ENCODE measurements at places on chromosomes 2 and 18.

DNA sequence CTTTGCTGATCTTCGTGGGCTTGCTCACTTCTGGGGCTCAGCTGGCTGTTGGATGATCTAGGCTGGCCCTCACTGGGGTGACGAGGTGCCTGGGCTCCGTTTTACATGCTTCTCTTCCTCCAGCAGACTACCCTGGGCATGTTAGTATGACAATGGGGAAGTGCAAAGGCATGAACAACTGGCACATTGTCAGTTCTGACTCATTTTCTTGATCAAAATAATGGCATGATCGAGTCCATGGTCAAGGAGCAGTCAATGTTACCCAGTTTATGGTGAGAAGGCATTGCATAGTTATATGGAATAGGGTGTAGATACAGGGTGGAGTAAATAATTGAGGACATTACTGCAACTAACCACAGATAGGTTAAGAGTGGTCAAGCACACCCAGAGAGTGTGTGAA is 10.0 kb upstream of the UPP2 start:
- no peak for DNase-seq

- DNase-seq: no peak
Observed at GRCh38 chr2:217800433-217801114, 202.2 kb downstream of the TNS1 start.

GRCh38 chr2:10507106-10507505 is 59.0 kb upstream of the ODC1 start:
- no peak for DNase-seq

GRCh38 chr2:85235281-85235680 is 92.5 kb downstream of the TGOLN2 start:
- no peak for DNase-seq

GRCh38 chr2:237403024-237403882 is 10.7 kb downstream of the COL6A3 start:
- no peak for DNase-seq

GRCh38 chr18:60246606-60247005 is 126.0 kb downstream of the MC4R start:
- DNase-seq: no peak

- DNase-seq: no peak
Observed at GRCh38 chr18:75538727-75539126, 111.2 kb upstream of the SMIM21 start.

- DNase-seq: no peak
Observed at GRCh38 chr18:27652480-27653121, 467.5 kb upstream of the CHST9 start.

GRCh38 chr2:3290655-3291054 is 87.0 kb downstream of the EIPR1 start:
- DNase-seq: no peak

- no peak for DNase-seq
Observed at GRCh38 chr2:240183875-240184590, 43.6 kb upstream of the OTOS start.

- DNase-seq: no peak
Observed at GRCh38 chr2:238433300-238433915, 6.7 kb downstream of the ASB1 start.

GRCh38 chr2:104703669-104704068 is 150.2 kb upstream of the POU3F3 start:
- no peak for DNase-seq

GRCh38 chr18:37316468-37316867 is 249.1 kb downstream of the CELF4 start:
- DNase-seq: no peak

GRCh38 chr2:32755666-32756065 is 127.8 kb downstream of the TTC27 start:
- DNase-seq: no peak

DNA sequence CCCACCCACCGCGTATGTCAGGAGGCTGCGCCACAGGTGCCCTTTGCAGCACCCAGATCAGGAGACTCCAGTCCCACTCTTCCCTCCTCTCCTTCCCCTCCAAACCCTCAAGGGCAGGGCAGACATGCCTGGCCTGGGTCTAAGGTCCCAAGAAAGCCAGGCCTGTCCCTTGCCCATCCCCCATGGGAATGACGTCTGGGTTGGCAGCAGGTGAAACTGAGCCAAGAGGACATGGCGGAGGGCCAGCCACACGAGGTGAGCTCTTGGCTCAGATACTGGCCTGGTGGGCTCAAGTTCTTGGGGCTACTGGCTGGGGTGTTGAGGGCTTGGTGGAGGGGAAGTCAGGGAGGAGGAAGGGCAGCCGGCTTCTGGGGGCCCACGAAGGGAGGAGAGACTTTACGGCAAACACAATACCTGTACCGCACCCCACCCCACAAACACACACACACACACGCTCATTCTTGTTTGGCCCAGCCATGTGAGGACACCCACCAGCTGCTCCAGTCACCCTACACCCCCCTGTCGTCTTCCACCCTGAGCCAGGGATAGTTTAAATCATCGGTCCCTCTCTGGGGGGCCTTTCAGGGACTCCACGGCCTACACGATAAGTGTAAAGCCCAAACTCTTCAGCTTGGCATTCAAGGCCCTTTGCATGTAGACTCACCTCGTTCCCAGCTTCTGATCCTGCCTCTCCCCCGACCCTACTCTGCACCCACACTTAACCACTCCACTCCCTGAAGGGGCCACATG is 24.1 kb upstream of the TNS1 start:
- DNase-seq: no peak

- DNase-seq: no peak
Observed at GRCh38 chr2:27445155-27445554, 3.0 kb downstream of the KRTCAP3 start.

GRCh38 chr18:49061239-49061990 is 110.7 kb upstream of the SMAD7 start:
- no peak for DNase-seq

DNA sequence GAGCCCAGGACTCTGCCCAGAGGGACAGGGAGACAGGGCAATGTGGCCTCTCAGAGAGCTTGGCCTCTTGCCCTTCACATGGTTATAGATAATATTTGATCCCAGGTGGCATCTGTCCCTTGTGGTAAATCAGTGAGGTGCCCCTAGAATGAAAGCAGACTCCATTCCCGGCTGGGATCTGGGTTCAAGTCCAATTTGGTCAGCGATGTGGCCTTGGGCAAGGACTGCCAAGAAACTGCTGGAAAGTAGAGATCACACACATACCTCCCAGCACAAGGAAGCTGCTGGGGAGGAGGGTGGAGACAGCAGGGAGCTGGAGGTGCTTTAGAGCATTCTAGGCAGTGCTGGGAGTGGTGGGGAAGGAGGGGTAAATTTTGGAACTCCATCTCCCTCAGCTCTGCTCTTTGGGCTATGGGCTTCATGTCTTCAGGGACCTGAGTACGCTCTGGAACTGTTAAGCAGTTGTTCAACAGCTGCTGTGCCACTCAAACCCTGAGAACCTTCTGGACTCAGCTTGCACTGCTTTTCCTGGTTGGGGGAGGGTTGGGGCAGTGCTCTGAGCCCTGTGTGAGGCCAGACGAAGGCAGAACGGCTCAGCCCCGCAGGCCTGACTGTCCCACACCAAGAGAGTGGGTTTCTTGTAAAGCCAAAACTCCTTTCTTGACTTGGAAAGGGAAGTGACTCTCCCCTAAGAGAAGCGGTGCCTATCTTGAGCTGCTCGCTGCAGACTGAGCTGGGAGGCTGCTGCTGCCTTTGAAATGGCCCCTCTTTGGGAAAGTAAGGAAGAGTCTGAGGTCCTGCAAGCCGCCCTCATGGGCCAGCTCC is 23.0 kb downstream of the INPP5D start:
- DNase-seq: no peak

GRCh38 chr2:104871972-104872865 is 18.3 kb downstream of the POU3F3 start:
- no peak for DNase-seq

DNA sequence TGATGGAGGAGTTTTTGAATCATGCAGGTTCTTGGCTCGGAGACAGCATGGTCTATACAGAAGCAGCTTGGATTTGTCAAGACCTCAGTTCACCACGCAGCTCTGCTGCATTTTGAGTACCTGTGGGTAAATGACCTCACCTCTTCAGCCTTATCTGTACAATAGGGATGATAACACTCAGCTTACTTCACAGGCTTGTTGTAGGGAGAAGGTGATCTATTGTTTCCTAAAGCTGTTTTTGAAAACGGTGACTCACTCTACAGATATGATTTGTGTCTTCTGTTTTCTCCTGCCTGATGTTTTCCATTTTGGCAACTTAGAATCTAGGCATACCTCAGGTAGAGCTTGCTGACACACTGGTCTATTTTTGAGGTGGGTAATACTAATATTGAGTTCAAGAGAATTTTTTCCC is 80.3 kb downstream of the FMNL2 start:
- DNase-seq: peak; percentile 2

- no peak for DNase-seq
Observed at GRCh38 chr2:208479342-208479741, 72.8 kb downstream of the PTH2R start.

DNA sequence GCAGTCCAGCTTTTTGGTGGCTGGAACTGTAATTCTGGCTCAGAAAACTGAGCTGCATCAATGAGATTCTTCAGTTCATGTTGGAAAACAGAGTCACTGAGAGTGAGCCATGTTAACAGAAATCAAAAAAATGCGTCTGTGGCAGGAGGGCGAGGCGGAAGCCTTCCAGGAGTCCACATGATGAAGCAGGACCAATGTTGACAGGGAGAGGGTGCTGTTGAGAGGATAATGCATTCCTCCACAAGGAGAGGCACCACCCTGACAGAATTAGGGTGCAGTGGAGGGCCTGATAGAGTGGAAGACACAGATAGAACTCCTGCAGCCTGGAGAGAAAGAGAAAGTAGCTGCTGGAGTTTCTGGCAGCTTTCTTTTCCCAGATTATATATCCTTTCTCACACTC is 111.5 kb downstream of the MGAT5 start:
- DNase-seq: no peak

DNA sequence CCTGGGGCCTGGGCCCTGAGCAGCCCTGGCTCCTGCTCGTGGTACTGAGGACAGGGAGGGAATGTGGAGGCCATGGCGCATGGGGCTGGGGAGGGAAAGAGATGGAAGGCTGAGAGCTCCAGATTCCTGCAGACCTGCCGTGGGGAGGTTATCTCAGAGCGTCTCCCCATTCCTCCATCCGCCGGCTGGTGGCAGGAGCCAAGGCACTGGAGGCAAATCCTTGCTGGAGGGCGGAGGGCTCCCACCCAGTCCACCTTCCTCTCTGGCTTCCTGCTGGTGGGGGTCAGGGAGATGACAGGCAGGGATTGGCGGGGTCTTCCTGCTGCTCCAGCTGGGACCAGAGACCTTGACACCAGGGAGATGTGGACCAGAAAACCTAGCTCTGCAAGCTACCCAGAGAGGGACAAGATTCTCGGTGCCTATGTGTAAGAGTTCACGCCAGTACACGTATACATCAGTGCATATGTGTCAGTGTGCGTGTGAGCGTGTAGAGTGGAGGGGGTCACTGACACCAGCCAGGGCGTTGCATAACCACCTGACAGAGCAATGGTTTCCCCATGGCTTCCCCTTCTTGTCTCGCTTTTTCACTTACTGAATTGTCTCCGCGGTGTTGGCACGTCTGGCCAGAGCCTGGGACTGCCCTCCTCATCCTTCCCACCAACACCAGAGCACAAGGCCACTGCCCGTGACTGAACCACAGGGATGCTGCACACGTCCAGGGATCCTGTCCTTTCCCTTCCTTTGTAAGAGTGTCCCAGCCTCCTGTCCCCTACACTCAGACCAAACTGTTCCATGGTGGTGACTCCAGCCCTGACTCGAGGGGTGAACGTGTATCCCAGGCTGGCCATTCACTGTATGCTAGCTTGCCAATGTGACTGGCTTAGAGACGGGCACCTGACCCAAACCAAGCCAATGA is 15.8 kb upstream of the SEMA4C start:
- DNase-seq: no peak

DNA sequence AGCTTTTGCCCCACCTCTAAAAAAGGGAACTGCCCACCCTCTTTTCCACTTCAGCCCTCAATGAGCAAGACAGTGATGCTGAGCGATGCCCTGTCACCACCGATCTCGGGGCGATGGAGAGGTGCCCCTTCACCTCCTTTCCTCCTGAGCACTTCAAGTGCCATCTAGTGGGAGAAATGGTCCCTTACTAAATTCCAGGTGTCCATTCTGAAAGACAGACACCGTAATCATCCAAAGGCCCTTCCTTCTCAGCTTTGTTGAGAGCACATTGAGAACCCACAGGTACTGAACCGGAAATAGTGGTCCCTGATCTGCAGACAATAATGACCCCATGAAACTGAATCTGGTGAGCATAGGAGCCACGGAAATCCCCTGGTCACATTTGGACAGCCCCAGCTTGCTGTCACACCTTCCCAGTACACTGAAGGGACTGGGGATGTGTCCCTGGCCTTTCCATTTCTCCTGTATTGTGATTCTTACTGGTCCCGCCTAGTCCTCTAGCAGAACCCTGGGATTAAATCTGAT is 38.5 kb downstream of the KCTD18 start:
- DNase-seq: peak; percentile 32

GRCh38 chr2:178870703-178871102 is 63.5 kb upstream of the TTN start:
- DNase-seq: no peak

GRCh38 chr2:9364373-9364772 is 59.0 kb downstream of the ITGB1BP1 start:
- no peak for DNase-seq

GRCh38 chr2:173058097-173058496 is 17.5 kb upstream of the MAP3K20 start:
- no peak for DNase-seq

GRCh38 chr2:193462411-193462810 is 1267.7 kb upstream of the TMEFF2 start:
- no peak for DNase-seq

DNA sequence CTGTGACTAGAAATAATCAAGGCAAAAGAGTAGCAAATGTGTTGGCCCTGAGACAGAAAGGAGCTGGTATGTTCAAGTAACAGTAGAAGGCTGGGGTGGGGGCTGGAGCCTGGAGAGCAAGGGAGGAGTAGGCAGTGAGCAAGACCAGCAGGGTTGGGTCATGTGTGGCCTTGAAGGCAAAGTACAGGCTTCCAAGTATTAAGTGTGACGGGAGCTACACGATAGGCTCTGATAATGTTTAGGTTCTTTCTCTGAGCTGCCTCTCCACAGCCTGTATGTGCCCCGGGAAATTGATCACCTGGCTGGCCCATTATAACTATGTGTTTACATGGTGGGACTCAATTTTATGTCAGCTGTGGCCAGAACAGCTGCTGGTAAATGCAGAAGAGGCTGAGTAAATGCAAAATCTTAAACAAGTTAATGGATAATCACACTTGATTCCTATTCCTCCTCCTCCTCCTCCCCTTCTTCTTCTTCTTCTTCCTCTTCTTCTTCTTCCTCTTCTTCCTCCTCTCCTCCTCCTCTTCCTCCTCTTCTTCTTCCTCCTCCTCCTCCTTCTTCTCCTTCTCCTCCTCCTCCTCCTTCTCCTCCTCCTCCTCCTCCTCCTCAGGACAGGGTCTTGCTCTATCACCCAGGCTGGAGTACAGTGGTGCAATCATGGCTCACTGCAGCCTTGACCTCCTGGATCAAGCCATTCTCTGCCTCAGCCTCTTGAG is 9.3 kb downstream of the IL1F10 start:
- no peak for DNase-seq

- DNase-seq: no peak
Observed at GRCh38 chr2:72924353-72925240, 7.3 kb downstream of the EMX1 start.

- DNase-seq: no peak
Observed at GRCh38 chr2:16137080-16137755, 196.9 kb downstream of the MYCN start.

- DNase-seq: no peak
Observed at GRCh38 chr2:203960811-203961210, 24.2 kb downstream of the ICOS start.
